ENCODE measurements at places on chromosomes 5 and 9. TPM values are rescaled to one million over a fixed set of nuclear protein-coding genes. Genes with fewer than 3 reads are reported as not detected.

The LHX6 gene
- total RNA-seq = not detected

The TLR4 gene
- total RNA-seq = 1.4 TPM

DNA sequence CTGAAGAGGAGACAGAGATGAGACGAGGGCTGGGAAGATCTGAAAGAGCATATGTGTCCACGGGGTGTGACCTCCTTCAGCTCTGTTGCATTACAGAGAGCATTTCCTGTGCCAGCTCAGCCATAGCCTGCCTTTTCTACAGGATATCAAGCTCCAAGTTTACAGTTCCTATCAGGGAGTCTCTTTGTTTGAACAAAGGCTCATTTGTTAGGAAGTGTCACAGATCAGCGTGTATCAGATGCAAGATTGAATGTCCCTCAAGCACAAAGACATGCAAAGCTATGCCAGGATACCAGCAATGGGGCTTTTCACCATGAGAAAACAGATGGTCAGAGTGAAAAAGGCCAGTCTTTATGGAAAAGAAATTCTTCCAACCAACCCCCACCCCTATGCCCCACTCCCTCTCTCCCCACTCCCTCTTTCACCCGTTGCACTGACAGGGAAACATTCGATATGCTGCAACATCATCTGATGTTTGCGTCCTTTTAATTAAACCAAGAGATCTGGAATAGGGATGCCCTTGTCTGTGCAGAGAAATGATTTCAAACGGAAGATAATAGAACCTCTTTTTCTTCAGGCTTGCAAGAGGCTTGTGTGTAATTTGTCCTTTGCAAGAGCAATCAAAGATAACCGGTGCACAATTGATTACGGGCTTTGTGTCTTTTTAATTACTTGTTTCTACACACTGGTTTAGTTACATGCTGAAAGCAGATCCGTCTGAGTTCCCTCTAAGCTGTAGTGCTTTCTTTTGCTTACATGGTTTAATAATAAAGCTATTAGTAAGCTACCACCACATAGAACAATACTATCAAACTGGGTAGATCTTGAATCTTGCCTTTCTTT lies 263.1 kb upstream of the RGMB start:
- no peak for DNase-seq

- no peak for DNase-seq
Observed at GRCh38 chr5:131285703-131286399, 22.0 kb downstream of the CDC42SE2 start.

The SOWAHA gene
- total RNA-seq = not detected

DNA sequence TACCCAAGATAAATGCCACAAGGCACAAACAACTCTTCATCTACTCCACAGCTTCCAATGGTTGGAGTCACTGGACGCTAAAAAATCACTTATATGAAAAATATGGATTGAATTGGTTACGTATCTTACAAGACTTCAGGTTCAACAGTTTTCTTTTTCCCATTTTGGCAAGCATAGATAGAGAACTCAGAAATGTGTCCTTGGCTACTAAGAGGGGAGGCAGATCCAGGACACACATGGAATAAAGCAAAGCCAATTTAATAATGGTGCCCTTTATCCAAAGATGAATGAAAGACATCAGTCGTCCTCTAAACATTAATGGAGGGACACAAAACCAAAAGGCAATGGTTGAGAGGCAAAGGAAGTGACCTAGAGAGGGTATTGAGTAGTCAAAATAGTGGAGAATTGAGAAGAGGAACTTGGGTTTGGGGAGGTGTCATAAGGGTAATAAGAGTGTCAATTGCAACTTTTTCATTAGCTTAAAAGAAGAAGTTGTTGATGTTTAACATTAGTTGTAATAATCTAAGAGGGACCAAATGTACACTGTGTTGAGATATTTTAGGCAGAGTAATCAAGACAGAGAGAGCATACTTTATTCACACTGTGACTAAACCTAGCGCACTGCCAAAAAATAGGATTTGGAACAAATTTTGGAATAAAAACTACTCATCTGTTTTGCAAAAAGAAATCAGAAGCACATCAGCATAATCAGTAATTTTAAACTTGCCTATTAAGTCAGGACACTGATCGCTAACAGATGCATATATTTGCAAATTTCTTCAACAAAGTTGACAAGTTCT lies 308.2 kb downstream of the ARL15 start:
- DNase-seq = no peak

DNA sequence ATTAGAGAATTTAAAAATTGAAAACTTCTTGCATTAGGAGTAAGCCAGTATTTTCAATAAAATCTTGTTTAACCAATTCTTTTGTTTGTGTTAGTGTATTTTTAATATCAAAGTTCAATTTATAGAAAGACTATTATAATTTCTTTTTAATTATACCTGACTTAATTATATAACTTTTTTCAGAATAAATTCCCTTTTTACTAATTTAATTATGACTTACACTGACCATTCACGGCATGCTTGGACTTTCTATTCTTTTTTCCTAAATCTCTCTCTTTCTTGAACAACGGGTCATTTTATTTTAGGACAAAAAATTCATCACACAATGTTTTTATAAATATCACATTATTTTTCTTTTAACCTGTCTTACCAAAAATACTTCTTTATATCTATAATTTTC lies 555.3 kb upstream of the PTGER4 start:
- no peak for DNase-seq

GRCh38 chr9:135048758-135049444 lies 38.6 kb upstream of the OLFM1 start:
- DNase-seq = no peak

DNA sequence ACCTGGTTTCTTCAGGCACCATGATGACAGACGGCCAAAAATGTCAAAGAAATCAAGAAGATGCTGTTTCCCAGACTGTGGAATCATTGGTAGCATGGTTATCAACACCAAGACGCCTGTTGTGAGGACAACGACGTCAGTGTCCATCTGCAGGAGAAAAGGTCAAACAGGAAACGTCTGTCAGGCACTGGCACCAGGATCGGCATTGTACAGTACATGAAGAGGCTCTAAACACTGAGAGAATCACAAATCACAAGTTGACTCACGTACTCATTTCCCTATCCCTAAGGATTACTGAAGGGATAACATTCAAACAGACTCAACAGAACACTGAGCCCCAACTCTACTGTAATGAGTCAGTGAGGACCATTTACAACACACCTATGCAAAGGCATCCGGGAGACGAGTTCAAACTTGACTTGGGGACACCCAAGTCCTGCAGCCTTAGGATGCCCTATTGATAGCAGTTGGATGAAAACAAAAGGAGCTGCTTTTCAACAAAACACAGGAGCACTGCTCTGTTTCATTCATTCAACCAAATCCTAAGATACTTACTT lies 21.0 kb downstream of the TSC1 start:
- no peak for DNase-seq

GRCh38 chr9:110213413-110214044 lies 5.6 kb upstream of the C9orf152 start:
- DNase-seq = no peak

Data from natural killer cell (primary cell).